ENCODE measurements at places on chromosomes 7 and 10.

- no peak for DNase-seq
These were observed 84.6 kb downstream of the PDGFA start for GRCh38 chr7:434891-435629.

- DNase-seq: no peak
These were observed 259.1 kb upstream of the MINDY3 start for GRCh38 chr10:16119445-16119844.

DNA sequence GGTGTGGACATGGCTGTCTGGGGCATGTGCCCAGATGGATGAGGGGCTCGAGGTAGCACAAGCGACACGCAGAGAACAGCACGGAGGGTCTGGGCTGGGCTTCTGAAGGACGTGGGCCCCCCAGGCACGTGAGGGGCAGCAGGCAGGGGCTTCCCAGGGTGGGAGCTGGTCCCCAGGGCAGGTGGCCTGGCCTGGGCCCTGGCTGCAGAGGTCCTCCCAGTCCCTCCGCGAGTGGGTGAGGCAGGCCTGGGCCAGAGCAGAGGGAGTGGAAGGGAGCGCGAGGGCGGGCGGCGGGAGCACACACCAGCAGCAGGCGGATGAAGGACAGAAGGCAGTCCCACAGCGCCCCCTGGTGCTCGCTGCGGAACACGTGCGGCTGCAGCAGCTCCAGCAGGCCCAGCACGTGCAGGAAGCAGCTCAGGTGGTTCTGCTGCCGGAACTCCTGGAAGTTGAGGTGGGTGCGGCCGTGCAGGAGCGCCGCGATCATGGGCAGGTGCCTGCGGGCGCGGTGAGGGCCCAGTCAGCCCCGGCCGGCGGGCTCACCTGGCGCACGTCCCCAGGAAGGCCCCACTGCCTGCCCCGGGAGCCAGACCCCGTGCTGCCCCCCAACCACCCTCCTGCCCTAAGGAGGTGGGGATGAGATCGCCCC lies 14.7 kb upstream of the MICALL2 start:
- DNase-seq: peak; percentile 59

- DNase-seq: no peak
These were observed 99.7 kb downstream of the CSTF2T start for GRCh38 chr10:51599647-51600046.

GRCh38 chr10:101053516-101053915 lies 8.3 kb upstream of the KAZALD1 start:
- no peak for DNase-seq

GRCh38 chr10:85544956-85545355 lies 821.6 kb downstream of the GRID1 start:
- no peak for DNase-seq

- DNase-seq: no peak
These were observed 17.6 kb downstream of the FKBP6 start for GRCh38 chr7:73345538-73345937.

DNA sequence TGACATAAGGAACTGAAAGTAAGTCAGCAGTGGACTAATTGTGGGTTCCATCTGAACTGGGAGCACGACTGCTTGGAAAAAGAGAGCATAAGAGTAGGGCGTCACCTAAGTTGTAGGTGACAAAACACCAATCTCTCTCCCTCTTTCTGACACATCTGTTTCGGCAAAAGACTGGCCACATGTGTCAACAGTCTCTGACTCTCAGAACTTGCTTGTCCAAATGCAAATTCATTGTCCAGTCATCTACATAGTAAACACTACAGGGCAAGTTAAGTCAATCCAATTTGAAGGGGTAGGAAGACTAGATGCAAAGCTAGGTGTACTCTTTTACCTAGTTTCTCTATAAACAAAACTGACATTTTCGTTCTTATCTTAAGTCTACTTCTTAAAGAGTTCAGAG lies 87.7 kb downstream of the ZNF438 start:
- DNase-seq: no peak

DNA sequence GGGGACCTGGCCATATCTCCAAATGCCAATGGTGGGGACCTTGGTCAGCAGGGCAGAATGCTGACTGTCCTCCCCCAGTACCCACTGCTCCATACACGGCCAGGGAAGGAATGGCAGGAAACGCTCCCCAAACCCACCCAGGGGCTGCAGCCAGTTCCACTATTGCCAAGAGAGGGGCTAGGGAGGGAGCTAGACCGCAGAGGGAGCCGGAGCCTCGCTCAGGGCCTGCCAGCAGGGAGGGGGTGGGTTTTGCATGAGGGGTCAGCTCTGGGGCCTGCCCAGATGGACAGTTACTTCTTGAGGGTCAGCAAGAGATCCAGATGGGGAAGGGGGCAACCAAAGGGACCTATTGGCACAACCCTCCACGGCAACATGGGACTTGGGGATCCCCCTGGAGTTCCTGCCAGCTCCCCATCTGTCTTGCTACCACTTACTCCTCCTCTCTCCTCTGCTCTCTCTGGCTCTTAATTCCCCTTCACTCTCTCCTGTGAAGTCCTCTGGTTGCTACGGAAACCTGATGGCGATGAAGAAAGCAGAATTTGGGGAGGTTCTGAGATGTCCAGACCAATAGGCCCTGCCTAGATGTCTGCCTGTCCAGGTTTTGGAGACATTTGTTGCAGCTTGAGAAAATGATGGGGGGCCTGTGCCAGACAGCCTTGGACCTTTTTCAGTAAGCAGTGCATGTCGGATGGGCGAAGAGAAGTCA lies 12.6 kb downstream of the FGF8 start:
- no peak for DNase-seq

- no peak for DNase-seq
These were observed 31.5 kb upstream of the DDX50 start for GRCh38 chr10:68869623-68870022.

Measured in DMS 273 treated with DMSO at 0.1 percent for 48 hours (cell line).